ENCODE measurements at places on chromosomes 4 and X.

DNA sequence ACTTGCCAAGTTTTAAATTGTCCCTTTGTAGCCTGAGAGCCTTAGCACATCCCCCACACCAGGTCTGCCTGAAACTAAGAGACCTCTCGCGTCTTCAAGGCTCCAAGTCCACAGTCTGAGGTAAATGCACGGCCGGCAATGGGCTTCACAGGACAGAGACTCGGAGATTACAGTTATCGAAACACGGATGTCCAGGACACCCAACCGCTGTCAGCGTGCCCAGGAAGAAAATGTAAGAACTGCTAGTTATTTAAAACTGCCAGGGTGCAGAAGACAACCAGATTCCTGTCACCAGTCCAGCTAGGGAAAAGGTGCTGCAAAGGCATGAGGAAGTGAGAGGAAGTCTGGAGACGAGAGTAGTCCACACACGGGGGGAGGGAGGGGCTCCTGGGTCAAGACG is 28.9 kb downstream of the ZNF827 start:
- DNase-seq = no peak

DNA sequence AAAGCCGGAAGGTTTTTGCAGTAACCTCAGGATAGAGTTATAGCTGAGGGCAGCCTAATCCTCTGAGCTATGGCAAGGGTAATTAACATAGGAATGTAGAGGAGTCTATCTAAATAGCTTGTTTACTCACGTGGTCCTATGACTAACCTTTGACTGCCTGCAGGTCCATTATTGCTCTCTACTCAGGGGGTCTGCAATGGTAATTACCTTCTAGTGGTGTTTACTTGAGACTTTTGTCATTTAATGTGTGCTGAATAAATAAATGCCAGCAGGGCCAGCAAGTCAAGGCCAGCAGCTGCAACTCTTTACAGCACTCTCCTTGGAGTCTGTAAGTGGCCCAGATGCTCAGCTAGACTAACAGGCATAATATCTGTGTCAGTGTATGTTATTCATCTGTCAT is 212.7 kb upstream of the FMR1 start:
- no peak for DNase-seq

GRCh38 chr4:675980-676870 is 1.9 kb downstream of the MYL5 start:
- no peak for DNase-seq

- DNase-seq = peak; percentile 65
These were observed 7.3 kb downstream of the SOD3 start for GRCh38 chr4:24802648-24803047.

DNA sequence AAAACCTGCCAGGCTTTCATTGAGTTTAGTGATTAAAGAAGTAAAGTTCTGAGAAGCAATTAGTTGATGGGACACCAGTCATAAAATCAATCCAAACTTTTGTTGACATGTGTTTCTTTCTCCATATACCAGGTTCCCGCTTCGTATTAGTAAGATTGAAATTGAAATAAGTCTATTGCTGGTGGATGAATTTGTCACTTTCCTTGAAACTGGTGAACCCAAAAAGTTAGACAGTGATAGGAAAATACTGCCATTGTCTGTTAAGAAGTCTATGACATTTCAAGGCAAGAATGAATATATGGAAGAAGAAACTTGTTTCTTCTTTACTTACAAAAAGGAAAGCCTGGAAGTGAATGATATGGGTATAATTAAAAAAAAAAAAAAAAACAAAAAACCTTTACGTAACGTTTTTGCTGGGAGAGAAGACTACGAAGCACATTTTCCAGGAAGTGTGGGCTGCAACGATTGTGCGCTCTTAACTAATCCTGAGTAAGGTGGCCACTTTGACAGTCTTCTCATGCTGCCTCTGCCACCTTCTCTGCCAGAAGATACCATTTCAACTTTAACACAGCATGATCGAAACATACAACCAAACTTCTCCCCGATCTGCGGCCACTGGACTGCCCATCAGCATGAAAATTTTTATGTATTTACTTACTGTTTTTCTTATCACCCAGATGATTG is at the start of gene CD40LG:
CD40LG (plus strand) TSS at position 482 of the 684 bp plus-strand sequence; CDS start at position 573, 91 bp downstream.
- DNase-seq = no peak

DNA sequence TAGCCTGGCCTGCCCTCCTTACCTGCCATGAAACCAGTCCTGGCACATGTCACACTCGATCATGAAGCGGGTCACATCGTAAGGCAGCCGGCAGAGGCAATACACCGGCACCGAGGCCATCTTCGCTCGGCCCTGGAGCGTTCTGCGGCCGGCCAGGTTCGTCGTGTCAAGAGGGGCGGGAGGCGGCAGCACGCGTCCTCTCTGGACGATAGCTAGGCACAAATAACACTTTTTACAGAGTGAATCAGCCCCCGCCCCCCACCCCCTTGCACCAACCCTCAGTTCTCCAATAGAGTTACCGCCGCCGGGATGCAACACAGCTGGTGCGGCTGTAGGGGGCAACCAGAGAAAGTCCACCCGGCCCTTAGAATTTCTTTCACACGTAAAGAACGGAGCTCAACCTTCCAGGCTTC is 1.7 kb downstream of the PHF8 start:
- peak; percentile 22 for DNase-seq

Data from spinal cord (tissue), 10 donors.